Left ventricle myocardium inferior (tissue), 1 donor: ENCODE measurements at places on chromosomes 12 and 14. TPM values are rescaled to one million over a fixed set of nuclear protein-coding genes. Genes with fewer than 3 reads are reported as not detected.

WDHD1 gene
- total RNA-seq = 1.3 TPM

DNA sequence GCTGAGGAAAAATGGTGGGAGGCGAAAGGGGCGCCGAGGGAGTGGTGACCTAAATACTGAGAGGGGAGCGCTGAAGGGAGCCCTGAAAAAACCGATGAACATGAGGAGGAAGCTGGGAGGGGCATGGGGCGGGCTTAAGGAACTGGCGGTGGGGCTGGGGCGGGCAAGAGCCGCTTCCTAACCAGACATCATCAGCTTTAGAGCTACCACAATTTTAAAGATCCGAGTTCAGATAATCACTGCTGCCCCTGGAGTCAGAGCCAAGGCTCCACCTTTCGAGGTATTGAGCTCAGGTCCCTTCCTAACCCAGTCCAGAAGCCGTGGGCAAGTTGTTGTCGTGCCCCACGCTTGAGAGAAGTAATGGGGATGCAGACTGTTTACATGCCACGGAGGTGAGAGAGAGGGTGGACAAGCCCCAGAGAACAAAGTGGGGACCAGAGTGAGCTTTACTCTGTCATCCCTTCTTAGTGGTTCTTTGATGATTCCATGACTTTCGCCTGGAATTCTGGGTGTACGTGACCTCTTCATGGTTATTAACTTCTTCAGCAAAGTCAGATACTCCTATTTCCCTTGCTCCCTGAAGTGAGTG is 393 bp downstream of the ORMDL2 start:
- DNase-seq = no peak

NGB gene
- not detected for total RNA-seq

DNA sequence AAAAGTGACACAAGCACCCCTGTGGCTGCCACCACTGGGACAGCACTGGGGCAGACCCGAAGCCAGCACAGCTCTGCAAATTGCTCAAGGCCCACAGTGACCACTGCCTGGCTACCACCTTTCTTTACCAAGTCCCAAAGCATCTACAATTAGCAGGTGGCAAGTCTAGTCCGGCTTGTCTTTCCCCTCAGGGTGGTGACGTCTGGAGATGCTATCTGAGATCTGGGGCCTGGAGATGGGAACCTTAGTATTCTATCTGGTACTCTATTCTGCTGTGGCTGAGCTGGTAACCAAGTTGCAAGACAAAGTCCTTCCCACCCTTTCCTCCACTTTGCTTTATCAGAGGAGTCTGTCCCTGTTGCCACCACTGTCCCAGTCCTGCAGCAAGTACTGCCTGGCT is 1010.1 kb upstream of the FLRT2 start:
- no peak for DNase-seq

DNA sequence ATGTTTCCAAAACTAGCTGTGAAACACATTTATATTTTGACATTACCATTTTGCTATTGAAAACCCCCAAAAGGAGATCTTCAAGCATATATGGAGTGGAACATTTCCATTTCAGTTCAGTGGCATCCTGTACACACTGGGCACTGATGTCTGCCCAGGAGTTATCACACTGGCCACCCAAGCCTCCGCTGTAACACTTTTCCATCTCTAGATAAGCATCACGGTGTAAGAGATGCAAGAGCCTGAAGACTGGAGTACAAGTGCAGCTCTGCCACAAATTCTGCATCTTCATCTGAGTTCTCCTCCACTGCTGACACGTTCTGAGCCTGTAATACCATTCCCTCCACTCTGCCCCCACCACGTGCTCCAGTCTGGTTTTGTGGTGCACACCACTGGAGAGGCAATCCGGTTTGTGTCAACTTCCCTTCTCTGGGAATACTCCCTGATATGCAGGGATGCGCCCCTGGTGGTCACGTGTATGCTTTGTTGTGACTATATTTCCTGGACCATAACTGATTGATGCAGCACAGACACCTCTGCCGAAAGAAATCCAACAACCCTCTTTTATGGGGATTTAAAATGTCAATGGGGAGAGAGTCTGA is 12.7 kb downstream of the SPTLC2 start:
- DNase-seq = peak; percentile 22

AMDHD1 gene
- total RNA-seq = 0.47 TPM

- DNase-seq = no peak
Measured at GRCh38 chr12:5173511-5174011, 129.9 kb downstream of the KCNA5 start.

DNA sequence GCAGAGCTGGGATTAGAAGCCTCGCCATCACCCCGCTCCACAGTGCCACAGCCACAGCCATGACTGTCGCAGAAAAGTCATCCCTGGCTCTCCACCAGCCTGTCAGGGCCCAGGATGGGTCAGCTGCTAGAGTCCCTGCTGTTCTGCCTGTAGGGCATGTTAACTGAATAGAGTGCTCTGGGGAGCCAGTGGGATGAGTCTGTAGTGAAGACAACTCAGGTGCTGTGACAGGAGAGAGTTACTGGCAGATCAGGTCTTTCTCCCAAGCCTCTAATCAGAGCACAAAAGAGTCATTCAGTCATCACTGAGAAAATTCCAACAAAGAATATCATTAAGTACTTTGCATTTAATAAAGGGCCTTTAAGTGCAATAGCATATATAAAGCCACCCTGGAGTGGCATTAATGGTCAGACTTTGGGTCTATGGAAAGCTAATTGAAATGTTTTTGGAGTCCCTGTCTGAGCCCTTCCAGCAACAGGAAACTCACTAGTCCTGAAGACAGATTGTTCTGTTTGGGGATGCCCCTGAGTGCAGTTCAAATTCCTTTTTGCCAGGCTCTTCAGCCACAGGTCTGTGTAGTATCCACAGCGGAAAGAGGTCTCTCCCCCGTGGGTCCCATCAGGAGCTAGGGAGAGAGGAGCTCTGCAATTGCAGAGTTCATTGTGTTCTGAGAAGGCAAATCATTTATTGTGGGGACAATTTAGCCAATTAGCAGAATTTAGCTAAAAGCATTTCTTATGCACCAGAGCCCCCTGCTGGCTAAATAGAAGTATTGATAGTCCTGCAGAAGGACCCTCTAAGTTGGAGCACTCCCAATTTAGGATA is 45.2 kb upstream of the C14orf132 start:
- DNase-seq = no peak

DNA sequence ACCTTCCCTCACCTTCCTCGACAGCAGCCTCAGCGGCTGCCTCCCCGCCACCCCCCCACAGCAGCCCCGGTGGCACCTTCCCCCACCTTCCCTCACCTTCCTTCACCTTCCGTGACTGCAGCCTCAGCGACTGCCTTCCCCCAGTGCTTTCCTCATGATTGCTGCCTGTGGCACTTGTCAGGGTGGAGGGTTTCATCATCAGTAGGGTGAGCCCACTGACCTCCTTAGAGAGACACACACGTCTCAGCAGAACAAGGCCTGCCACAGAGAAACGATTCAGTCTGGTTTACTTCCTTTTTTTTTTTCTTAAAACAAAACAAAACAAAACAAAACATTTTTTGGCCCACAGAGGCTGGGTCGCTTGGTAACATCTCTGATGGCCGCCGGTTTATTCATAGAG is 75.0 kb downstream of the EP400 start:
- no peak for DNase-seq

- peak; percentile 16 for DNase-seq
Measured at GRCh38 chr14:103698380-103699260, 16.6 kb downstream of the XRCC3 start.

AQP2 gene
- total RNA-seq = not detected

LAG3 gene
- total RNA-seq = not detected
